Stimulated activated CD4-positive, alpha-beta T cell treated with anti-CD3 and anti-CD28 coated beads, TNF-alpha, amount 100 ng/mL, for 1 hour (primary cell): ENCODE measurements at places on chromosomes 16 and 17.

- no peak for DNase-seq
Observed at GRCh38 chr17:77696151-77696720, 262.3 kb upstream of the TNRC6C start.

DNA sequence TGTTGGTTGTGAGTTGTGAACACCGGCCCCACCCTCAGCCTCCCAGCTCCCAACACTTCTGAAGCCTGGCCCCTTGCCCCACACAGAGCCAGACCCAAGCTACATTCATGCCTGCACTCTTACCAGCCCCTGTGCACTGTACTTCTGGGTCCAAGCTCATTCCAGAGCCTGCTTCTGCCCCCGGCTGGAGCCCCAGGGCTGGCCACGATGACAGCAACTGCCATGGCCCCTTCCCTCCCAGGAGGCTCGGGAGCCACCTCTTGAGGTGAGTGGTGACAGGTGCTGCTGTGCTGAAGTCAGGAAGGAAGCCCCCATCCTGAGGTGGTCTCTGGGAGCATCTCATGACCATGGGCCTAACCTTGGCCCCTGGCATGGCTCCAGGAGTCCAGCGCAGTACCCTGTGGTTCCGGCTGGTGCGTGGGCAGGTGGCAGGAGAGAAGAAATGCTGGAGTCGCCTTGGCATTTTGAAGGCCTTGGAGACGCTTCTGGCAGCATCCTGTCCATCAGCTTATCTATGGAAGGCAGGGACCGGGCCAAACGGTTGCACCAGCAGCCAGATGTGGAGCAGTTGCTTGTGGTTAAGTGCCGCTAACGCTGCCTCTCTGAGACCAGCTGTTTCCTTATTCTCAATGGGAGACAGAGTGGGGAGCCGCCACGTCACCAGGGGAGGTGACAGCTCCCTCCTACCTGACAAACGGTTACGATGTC is 3.9 kb upstream of the CDT1 start:
- no peak for DNase-seq

- DNase-seq: no peak
Observed at GRCh38 chr16:19898924-19899604, 14.4 kb upstream of the GPRC5B start.

- no peak for DNase-seq
Observed at GRCh38 chr17:76924345-76925342, 56.4 kb downstream of the MGAT5B start.

GRCh38 chr16:46789499-46790414 is 41.2 kb downstream of the C16orf87 start:
- DNase-seq: peak; percentile 66

DNA sequence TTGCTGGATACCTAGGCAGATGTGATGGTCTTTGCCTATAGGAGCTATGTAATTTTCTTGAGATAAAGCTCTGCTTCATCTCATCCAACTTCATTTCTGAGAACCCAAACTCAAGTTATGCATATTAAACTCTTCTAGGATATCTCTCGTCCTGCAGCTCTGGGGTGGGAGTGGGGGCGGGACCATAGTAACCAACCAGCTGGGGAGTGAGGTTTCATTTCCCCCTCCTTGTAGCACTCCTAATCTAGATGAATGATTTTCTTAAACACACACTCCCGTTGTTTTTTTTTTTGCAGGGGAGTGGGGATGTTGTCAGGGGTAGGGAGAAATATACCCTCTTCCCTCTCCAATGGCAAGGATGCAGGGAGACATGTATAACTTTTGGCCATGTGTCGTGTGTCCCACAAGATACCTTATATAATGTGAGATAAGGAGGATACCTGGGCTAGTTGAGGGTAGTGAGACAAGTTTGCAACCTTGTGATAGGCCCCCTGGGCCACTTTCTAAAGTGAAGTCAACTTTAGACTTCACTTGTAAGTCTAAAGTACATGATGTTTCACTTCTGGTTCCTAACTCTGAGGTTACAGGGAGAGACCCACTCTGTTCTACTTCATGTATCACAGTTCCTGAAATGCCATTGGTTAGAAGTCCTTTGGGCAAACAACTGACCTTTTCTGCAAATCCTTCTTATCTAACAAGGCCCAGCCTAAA is 10.5 kb upstream of the HEATR6 start:
- DNase-seq: no peak

- no peak for DNase-seq
Observed at GRCh38 chr17:80017226-80018010, 18.3 kb downstream of the TBC1D16 start.
